SJSA1 (cell line): ENCODE measurements at places on chromosomes 16 and 17.

DNA sequence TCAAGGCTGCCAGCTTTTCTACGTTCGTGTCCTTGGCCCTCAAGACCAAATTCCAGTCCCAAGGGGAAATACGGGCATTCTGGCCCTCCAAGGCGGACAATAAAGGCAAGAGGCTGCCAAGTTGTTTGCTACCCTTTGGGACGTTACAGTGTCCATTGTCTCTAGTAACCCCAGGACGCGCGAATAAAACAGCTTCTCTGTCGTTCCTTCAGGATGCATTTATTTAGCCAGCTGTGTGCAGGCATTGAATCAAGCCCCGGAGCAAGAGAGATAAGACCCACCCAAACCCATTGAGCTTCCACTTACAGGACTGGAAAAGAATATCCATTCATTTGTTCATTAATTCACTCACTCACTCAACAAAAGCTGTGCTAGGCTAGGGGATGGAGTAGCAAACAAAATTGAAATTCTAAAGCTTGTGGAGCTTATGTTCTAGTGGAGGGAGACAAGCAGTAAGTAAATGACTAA, 656 bp downstream of the MRPL58 start:
- peaks cover 39% of the 10 kb centered on the region for H3K36me3 ChIP-seq
- peaks cover 16% of the 10 kb centered on the region for H3K4me1 ChIP-seq
- H3K27me3 ChIP-seq = no peaks in the 10 kb centered on the region; the same call in 1 of the 2 replicates
- DNase-seq = no peak
- peak overlapping the region; percentile 85 for H3K4me3 ChIP-seq

- H3K27me3 ChIP-seq = peaks cover 93% of the 10 kb centered on the region
- no peak overlapping the region for H3K4me3 ChIP-seq
- H3K27ac ChIP-seq = no peak overlapping the region
- no peaks in the 10 kb centered on the region for H3K4me1 ChIP-seq
- peak; percentile 41 for DNase-seq
- H3K36me3 ChIP-seq = no peaks in the 10 kb centered on the region
Observed at GRCh38 chr17:79625706-79626105, 14.9 kb upstream of the RBFOX3 start.

DNA sequence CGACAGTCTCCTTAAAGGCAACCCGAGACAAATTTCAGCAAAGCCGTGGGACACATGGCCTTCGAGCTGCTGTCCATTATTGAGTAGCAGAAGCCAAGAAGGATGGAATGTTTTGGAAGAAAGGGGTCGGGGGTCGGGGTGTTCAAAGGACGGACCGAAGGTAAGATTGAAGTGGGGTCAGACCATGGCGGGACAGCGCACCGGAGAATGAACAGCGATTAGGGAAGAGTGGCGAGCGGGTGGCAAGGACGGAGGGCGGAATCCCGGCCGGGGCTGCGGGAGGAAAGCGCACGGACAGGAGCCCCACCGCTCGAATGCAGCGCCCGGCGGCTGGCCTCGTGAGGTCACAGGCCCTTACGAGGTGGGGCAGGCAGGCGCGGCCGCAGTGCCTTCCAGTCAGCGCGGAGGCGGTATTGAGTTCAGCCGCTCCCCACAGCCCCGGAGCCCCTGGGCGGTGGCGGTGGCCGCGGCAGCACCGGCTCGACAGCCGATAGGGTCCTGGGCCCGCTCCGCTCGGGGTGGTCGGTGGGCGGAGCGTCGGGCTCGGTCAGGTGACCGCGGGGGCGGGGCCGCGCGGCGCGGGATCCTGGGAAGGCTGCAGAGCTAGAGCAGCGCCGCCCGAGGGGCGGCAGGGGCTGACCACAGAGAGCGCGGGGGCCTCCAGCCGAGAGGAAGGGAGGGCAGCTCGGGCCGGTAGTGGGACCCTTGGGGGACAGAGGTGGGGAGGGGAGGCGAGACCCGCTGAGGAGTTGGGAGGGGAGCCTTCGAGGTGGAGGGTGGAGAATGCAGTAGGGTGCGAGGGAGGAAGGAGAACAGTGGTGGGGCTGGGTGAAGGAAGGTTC, at the start of gene EFCAB13:
TSS of gene EFCAB13 (plus strand) at position 574 of the 842 bp plus-strand sequence. CDS start 4,399 bp downstream, outside the sequence.
- peak within 1 kb of the TSS; percentile 60 for H3K27ac ChIP-seq
- peak; percentile 96 for DNase-seq
- no peaks in the 10 kb centered on the region for H3K36me3 ChIP-seq
- no peaks in the 10 kb centered on the region for H3K27me3 ChIP-seq
- H3K4me3 ChIP-seq = peak within 1 kb of the TSS; percentile 45
- peaks cover 5% of the 10 kb centered on the region; the same call in 1 of the 2 replicates for H3K4me1 ChIP-seq

- peaks cover 10% of the 10 kb centered on the region for H3K4me1 ChIP-seq
- DNase-seq = peak; percentile 26
- peak overlapping the region; percentile 23; the same call in 1 of the 2 replicates for H3K27ac ChIP-seq
- H3K4me3 ChIP-seq = peak overlapping the region; percentile 80
- H3K36me3 ChIP-seq = peaks cover 65% of the 10 kb centered on the region
- no peaks in the 10 kb centered on the region for H3K27me3 ChIP-seq
Observed at GRCh38 chr16:668519-669171, 713 bp downstream of the RHOT2 start.

DNA sequence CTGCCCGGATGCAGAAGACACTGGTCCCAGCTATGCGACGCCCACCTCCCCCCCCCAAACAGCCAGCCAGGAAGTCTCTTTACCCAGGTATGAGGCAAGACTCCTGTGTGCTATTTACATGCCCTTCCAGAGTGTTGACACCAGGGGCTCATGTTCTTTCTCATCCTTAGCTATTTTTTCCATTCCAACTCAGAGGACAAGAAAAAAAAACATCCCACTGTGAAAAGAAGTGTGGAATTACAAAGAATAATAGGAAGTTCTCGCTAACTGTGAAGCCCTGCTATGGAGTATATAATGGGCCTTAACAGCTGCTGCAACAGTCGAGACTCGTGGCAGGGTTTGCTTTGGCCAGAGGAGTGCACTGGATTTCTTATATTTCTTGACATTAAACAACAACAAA, 584.9 kb downstream of the CDH13 start:
- DNase-seq = no peak
- H3K4me3 ChIP-seq = no peak overlapping the region
- H3K27ac ChIP-seq = no peak overlapping the region

- no peaks in the 10 kb centered on the region for H3K4me1 ChIP-seq
- no peak overlapping the region for H3K4me3 ChIP-seq
- H3K27me3 ChIP-seq = no peaks in the 10 kb centered on the region; the same call in 1 of the 2 replicates
Observed at GRCh38 chr16:74760007-74760767, 14.4 kb downstream of the FA2H start.

- H3K27ac ChIP-seq = no peak overlapping the region
- peaks cover 15% of the 10 kb centered on the region for H3K4me1 ChIP-seq
- no peak overlapping the region for H3K4me3 ChIP-seq
- no peak for DNase-seq
- no peaks in the 10 kb centered on the region for H3K36me3 ChIP-seq
Observed at GRCh38 chr16:4954714-4955113, 3.4 kb upstream of the SEC14L5 start.

GRCh38 chr16:57614536-57614935, 13.9 kb upstream of the ADGRG1 start:
- DNase-seq = no peak
- no peak overlapping the region for H3K4me3 ChIP-seq
- H3K27me3 ChIP-seq = no peaks in the 10 kb centered on the region
- no peaks in the 10 kb centered on the region for H3K36me3 ChIP-seq
- H3K4me1 ChIP-seq = peaks cover 13% of the 10 kb centered on the region
- no peak overlapping the region for H3K27ac ChIP-seq

DNA sequence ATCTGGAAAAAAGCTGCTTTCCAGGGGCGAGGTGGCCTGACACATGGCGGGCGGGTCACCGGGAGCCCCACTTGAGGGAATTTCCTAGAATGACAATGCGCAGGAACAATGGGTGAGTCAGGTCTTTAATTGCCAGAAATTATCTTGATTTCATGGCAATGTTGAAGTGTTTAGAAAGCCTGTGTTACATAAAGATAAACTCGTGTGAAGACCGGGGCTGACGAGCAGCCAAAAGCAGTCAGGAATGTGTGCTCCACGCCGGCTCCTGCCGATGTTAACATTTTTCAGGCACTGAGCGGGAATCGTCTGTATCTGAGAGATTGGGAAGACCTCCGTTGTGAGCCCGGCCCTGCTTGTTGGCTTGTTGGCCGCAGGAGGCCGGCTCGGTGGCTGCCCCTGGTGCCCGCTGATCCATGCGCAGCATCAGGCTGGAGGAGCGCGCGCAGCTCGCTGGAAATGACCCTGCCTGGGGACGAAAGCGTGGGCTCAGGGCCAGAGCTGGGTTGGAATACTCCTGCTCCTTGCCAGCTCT, 353.1 kb downstream of the FOXL1 start:
- peak overlapping the region; percentile 81 for H3K27ac ChIP-seq
- H3K4me1 ChIP-seq = peaks cover 25% of the 10 kb centered on the region
- peak; percentile 93 for DNase-seq
- no peaks in the 10 kb centered on the region for H3K27me3 ChIP-seq

DNA sequence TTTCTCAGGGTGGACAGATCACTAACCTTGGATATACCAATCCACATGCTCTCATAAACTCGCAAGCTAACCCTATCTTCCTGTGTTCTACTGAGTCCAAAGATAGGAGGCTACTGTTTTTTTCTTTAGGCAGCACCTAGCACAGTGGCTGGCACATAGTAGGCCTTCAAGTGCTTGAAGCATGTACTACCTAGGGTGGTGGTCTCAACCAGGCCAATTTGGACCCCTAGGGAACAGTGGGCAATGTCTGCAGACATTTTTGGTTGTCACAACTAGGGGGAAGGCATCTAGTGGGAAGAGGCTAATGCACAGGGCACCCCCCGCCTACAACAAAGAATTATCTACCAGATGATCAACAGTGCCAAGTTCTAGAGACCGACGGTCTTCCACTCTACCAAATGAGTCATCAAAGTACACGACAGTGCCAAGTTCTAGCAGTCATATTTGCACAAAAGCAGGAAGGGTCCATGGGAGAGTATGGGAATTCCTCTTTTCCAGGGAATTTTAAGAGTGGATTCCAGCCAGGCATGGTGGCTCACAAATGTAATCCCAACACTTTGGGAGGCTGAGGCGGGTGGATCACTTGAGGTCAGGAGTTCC, 390.3 kb downstream of the SLC39A11 start:
- no peaks in the 10 kb centered on the region for H3K36me3 ChIP-seq
- no peak overlapping the region for H3K4me3 ChIP-seq
- no peaks in the 10 kb centered on the region for H3K27me3 ChIP-seq
- DNase-seq = peak; percentile 38

GRCh38 chr17:14779241-14779640, 478.4 kb downstream of the HS3ST3B1 start:
- no peak overlapping the region for H3K4me3 ChIP-seq
- H3K36me3 ChIP-seq = no peaks in the 10 kb centered on the region
- no peak for DNase-seq
- H3K27me3 ChIP-seq = no peaks in the 10 kb centered on the region
- no peak overlapping the region for H3K27ac ChIP-seq
